Inflammatory macrophage treated with lipopolysaccharide for 1 hour (primary cell): ENCODE measurements at places on chromosomes 1 and 21.

DNA sequence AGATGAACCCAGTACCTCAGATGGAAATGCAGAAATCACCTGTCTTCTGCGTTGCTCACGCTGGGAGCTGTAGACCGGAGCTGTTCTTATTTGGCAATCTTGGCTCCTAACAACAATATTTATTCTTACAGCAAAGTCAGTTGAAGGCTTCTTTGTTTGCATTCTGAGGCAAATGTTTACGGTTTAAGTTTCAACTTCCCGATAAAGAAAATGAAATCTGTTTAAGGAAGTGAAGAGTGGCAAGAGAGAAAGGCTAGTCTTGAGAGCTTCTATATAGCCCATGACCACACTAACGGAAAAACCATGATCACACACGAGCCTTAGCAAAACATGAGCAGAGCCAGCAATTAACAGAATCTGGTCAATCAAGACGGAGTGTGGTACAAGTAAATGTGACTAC is 122.6 kb upstream of the ZNHIT6 start:
- DNase-seq: no peak

GRCh38 chr1:29362764-29363163 is 126.4 kb downstream of the PTPRU start:
- DNase-seq: no peak

DNA sequence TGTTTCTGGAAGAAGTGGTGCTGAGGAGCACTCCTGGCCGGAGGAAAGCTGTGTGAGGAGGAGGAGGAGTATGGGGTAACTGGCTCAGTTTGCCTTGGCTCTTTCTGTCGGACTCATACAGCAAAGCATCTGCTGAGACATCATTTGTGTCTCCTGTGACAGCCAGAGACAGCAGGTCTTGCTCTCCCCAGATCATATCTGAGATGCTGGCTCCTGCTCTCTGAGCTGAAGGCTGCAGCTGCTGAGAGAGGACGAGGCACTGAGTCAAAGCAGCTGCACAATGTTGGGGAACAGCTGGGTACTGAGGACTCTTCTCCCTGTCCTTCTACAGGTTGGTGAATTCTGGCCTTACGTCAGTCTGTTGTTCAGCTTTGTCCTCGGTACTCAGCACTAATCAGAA is 14.3 kb downstream of the OR2B11 start:
- no peak for DNase-seq

- no peak for DNase-seq
These were observed 25.3 kb upstream of the VAMP3 start for GRCh38 chr1:7745783-7746182.
